SK-N-SH treated with all-trans-retinoic acid at 6 μM for 48 hours (cell line): ENCODE measurements at places on chromosomes 7 and 10.
A peak's percentile ranks its signal among the peaks of the same experiment; 100 is the strongest.

- no peak for ATAC-seq
These were observed 350.4 kb upstream of the FOXK1 start for GRCh38 chr7:4331711-4332110.

DNA sequence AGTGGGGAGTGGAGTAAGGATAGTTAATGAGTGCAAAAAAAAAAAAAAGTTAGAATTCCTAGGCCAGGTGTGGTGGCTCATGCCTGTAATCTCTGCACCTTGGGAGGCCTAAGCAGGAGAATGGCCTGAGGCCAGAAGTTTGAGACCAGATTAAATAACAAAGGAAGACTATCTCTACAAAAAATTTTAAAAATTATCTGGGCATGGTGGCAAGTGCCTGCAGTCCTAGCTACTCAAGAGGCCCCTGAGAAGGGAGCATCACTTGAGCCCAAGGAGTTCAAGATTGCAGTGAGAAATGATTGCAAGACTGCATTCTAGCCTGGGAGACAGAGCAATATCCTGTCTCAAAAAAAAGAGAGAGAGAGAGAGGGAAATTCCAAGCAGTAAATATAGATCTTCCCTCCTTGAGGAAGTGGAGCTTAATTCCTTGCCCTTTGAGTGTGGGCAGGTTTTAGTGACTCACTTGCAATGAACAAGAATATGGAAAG lies 19.5 kb upstream of the CSTF2T start:
- peak; percentile 77 for ATAC-seq

GRCh38 chr7:129298268-129298893 lies 73.6 kb downstream of the AHCYL2 start:
- ATAC-seq: peak; percentile 53; the same call in 2 of the 3 replicates

DNA sequence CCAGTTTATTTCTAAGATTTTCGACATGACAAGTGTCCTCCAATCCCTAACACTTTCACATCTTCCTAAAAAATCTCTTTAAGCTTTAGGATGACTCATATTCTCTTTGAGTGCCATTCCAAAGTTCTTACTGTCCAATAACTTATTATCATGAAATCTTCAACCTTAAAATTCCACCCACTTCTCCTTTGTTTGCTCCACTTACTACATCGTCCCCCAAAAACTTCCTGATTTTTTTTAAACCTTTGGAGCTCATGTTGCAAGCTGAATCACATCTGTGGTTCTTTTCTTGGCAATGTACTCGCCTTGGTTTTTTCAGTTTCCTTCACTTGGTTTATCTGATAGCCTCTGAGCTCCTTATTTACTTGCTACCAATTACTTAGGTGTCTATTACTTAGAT lies 39.2 kb upstream of the JCAD start:
- ATAC-seq: peak; percentile 91

- ATAC-seq: peak; percentile 87
These were observed 1.3 kb upstream of the C10orf67 start for GRCh38 chr10:23345861-23346260.

GRCh38 chr7:55513868-55514267 lies 58.4 kb downstream of the VOPP1 start:
- ATAC-seq: no peak

- ATAC-seq: no peak
These were observed 176.5 kb downstream of the GFRA1 start for GRCh38 chr10:116096526-116096925.

DNA sequence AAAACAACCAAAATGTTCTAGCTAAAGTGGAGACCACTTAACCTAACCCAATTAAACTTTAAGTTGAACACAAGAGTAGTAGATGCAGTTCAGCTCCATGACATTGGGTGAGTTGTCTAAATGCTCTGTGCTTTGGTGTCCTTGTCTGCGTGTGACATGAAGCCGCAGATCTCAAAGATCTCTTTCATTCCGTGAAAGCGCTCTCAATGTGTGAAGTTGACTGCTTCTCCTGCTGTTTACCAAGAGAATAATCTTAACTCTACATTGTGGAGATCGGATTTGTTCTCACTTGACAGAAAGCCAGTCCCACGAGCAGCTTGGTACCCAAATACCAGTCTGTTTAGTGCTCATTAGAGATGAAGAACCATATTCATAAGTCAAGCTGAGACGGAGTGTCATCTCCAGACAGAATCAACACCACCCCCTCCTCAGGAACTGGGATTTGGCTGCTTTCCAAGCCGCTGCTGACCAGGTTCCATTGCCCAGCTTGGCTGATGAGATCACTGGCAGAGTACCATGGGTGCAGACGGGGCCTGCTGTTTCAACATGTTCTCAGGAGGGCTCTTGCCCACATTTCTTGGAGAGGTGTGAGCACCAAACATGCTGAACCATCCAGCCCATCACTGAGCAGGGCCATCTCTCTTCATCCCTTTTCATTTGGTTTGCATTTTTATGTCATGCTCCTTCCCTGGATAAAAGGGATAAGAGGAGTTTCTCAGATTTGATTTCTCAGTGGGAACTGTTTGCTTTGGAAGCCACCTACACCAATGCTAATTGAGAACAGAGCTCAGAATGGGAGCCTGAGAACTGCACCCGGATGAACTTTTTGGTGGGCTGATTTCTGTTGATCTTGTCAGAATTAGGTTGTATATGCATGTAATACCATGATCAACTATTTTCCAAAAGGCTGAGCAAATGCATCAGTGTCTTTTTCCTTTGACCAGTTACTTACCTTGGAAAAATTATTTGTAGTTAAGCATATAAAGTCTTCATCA lies 95.8 kb upstream of the AGBL3 start:
- ATAC-seq: peak; percentile 34

DNA sequence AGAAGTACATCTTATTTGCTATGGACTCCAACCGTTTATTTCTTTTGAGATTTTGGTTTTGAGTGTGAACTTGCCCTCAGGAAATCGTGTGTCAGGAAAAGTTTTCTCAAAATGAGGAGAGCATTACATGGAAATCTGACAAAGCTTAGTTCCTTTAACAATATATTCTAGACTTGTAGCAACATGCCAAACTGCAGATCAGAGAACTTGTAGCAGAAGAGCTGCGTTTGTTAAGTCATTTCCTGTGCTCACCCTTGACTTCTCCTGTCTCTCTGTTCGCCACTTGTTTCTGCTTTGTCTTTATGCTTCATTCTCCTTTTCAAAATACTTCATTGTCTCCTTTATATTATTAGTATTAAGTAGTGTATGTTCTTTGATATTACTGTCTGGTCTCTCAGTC lies 116.6 kb upstream of the FOXP2 start:
- no peak for ATAC-seq

GRCh38 chr7:30169579-30169978 lies 34.8 kb downstream of the MTURN start:
- ATAC-seq: no peak

- no peak for ATAC-seq
These were observed 55.7 kb downstream of the TPK1 start for GRCh38 chr7:144780071-144780608.
